ENCODE measurements at places on chromosomes 2 and 18.

GRCh38 chr2:229835596-229836283 lies 86.1 kb downstream of the TRIP12 start:
- no peak for DNase-seq

DNA sequence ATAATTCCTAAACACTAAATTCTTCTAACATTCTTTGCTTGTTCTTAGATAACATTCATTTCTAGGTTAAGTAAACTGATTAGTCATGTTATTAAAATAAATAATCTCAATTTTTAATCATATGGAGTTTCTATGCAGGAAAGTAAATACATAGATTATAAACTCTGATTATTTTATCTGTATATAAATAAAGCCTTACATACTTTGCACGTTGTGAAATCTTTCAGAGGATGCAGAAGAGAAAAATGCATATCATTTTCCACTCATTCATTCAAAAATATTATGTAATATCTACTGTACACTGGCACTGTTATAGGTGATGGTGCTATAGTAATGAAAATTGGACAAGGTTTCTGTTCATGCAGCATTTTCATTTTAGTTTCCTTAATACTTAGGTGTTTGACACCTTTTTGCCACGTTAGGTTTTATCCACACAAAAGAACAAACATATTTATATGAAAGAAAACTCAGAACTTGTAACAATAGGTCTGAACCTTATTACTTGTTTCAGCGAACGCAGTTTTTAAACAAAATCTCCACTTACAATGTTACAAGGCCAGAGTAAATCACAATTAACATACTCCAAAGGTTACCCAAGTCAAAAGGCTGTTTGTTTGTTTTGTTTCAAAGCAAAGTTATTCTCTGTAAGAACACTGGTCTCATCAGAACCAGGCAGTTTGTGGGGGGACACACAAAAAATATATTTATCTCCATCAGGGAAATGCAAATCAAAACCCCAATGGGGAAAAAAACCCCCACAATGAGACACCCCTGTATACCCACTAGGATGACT lies 27.4 kb downstream of the ADAM17 start:
- DNase-seq: no peak

GRCh38 chr18:48563027-48563426 lies 24.2 kb downstream of the CTIF start:
- no peak for DNase-seq

DNA sequence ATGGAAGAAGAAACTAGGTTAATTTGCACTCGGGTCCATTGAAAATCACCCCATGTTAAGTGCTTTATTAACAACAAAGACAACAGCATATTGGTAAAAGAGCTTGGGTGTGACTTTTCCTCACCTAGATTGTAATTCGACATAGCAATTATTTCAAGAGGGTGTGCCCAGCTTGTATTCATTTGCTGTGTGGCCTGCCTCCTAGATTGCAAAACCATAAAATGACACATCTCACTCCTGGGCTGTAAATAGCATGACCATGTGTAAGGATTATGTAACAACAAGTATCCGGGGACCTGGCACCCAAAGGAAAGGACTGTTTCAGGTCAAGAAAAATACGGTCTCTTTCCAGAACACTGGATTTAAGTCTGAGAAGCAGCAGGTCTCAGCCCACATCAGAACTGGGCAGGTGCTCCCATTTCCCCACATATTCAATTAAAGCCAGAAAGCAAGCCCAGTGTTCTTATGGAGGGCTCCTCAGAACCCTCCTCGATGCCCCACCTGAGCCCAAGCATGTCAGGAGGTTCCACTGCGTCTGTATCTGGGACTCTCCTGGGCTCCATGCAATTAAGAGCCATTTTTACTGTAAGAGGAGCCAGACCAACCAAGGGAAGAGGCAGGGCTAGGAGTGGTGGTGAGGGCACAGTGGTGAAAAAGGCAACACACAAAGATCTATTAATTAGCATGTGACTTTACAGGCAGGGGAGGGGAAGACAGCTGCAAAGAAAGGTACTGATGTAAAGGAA lies 39.2 kb downstream of the MREG start:
- DNase-seq: no peak

DNA sequence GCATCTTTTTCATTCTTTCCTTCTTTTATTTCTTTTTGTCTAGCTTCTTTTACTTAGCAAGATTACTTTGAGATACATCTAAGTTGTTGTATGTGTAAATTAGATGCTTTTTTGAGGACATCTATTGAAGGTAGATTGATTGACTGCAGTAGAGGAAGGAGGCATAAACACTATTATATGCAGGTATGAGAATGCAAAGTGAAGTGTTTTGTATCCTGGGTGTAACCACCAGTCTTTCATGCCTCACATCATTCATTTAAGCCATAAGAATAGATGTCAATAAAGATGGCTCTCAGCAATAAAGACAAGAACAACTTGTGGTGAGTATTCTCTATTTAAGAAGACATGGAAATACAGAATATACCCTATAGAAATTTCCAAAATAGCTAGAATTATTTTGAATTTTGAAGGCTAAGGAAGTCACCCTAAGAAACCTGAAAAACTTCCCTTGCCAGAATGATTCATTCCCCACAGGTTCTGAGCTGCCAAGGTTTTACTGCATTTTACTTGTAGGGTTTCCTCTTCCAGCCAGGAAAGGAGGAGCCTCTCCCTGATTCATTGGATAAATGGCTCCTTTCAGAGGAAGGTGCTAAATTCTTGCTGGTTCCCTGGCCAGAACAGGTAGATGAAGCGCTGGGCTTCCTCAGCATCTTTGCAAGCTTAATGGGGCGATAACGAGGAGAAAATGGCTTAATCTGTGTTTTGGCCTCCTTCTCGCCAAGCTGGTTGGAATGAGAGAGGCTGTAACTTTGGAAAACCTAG lies 279.8 kb upstream of the SLC14A2 start:
- no peak for DNase-seq
